H9 (cell line): ENCODE measurements at places on chromosomes 11 and 22. TPM values are rescaled to one million over a fixed set of nuclear protein-coding genes. Genes with fewer than 3 reads are reported as not detected.
A peak's percentile ranks its signal among the peaks of the same experiment; 100 is the strongest.

DNA sequence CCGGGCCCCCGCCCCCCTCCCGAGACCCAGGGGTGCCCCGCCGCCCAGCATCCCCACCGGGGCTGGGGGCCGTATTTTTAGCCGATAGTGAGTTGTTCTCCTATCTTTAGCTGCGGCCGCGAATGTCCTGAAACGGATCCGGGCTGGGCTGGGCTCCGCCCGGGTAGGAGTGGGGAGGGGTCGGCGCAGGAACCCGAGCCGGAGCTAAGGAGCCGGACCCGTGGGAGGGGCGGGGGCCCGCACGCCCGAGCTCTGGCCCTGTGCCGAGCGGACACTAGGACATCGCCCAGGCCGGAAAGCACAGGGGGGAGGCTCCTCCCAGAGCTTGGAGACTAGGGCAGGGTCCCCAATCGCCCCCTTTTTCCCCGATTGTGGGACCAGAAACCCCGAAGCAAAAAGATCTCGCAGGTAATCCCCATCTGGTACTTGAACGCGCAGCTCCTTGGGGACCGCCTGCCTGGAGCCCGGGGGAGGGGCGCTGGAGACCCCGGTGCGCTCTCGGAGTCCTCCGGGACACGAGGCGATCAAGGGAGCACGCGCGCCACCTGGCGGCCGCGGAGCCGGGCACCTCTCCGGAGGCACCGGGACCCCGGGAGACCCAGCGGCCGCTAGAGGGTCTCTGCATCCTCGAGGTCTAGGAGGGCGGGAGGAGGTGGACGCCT is 669 bp downstream of the CDC42EP2 start:
- H3K4me3 ChIP-seq: peak overlapping the region; percentile 77
- peaks cover under 1% of the 10 kb centered on the region for H3K36me3 ChIP-seq
- no peak overlapping the region for H3K27ac ChIP-seq
- DNase-seq: peak; percentile 93
- no peaks in the 10 kb centered on the region; the same call in 1 of the 2 replicates for H3K27me3 ChIP-seq
- H3K4me1 ChIP-seq: peaks cover 5% of the 10 kb centered on the region; the same call in 1 of the 2 replicates

GRCh38 chr22:17119481-17120202 is 1.5 kb downstream of the TMEM121B start:
- H3K27me3 ChIP-seq: no peaks in the 10 kb centered on the region
- H3K4me3 ChIP-seq: peak overlapping the region; percentile 54
- DNase-seq: peak; percentile 84

Gene MS4A4E
- 0.42 TPM in 1 of 2 replicates, not detected in the other for total RNA-seq

GRCh38 chr11:66720223-66720898 is 8.7 kb downstream of the SPTBN2 start:
- peak; percentile 93 for DNase-seq
- H3K4me3 ChIP-seq: no peak overlapping the region
- no peak overlapping the region for H3K27ac ChIP-seq
- H3K36me3 ChIP-seq: peaks cover 66% of the 10 kb centered on the region

DNA sequence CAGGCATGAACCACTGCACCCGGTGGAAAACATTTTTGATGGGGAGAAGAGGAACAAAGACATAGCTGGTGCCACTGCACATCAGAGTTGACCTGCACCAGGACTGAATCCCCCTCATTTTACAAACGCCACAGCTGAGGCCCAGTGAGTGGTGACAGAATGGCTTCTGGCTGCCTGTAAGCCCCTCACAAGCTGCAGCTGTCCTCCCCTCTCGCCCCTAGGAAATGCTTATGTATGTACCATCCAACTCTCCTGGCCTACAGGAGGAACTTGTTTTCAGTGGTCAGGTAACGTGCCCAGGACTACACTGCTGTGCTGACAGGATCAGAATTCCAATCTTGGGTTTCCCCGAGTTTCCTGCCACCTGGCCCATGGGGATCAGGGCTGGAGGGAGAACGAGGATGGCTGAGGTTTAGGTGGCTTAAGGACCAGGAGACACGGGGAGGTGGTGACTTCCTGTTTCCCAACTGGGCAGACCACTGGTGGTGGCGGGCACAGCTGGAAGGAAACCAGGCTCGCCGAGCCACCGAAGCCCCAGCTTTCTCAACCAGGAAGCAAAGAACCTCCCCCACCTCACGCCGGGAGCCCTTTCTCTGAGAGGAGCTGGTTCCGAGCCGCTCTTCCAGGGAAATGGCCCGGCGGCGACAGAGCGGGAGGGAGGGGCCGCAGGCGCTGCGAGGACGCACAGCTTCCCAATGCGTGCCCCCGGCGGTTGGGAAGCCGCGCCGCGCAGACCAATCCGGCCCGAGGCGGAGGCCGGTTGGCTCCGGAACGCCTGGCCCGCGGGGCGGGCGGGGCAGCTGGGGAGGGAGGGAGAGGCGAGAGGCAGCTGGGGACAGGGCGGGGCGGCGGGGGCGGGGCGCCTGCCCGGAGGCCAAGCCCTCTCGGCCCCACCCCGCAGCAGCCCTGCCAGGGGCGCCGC is 1.0 kb upstream of the LRFN4 start:
- no peaks in the 10 kb centered on the region for H3K27me3 ChIP-seq
- peak overlapping the region; percentile 19 for H3K27ac ChIP-seq
- H3K4me1 ChIP-seq: no peaks in the 10 kb centered on the region
- peak overlapping the region; percentile 96 for H3K4me3 ChIP-seq
- DNase-seq: peak; percentile 97

Gene FAM180B
- total RNA-seq: 0.31 and 0.37 TPM in 2 replicates

DNA sequence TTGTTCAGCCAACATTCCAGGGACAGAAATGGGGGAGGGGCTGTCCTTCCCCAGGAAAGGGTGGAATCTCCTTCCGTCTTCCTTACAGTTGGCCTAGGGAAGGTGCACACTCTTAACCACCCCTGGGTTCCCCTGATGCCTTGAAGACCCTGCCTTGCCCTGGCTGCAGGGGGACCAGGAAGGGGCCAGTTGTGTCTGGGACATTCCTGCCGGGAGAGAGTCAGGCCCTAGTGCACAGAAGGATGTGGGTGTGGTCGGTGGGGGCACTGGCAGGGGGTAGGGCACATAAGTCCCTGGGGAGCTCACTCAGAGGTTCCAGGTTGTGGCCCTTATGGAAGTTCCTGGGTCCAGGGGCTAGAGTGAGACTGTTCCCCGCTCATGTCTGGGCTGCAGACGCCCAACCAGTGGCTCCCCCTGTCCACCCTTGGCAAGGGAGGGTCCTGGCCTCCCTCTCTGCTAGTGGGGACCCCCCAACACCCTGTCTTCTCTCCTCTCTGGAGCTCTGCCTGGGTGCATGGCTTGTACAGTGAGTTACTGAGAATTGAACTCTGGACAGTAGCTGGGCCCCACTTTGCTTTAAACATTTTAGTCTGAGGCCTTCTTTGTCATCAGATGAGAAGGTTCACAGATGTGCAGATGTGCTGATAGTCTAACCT is 2.0 kb upstream of the APOBEC3A start:
- H3K27me3 ChIP-seq: no peaks in the 10 kb centered on the region
- H3K4me1 ChIP-seq: no peaks in the 10 kb centered on the region
- no peak overlapping the region for H3K27ac ChIP-seq
- H3K4me3 ChIP-seq: no peak overlapping the region; the same call in 2 of the 3 replicates

- H3K4me1 ChIP-seq: no peaks in the 10 kb centered on the region
- H3K27ac ChIP-seq: no peak overlapping the region
- H3K36me3 ChIP-seq: no peaks in the 10 kb centered on the region
- H3K4me3 ChIP-seq: no peak overlapping the region; the same call in 2 of the 3 replicates
- no peaks in the 10 kb centered on the region; the same call in 1 of the 2 replicates for H3K27me3 ChIP-seq
- DNase-seq: peak; percentile 23
Observed at GRCh38 chr11:73237471-73238290, 19.6 kb downstream of the P2RY2 start.

DNA sequence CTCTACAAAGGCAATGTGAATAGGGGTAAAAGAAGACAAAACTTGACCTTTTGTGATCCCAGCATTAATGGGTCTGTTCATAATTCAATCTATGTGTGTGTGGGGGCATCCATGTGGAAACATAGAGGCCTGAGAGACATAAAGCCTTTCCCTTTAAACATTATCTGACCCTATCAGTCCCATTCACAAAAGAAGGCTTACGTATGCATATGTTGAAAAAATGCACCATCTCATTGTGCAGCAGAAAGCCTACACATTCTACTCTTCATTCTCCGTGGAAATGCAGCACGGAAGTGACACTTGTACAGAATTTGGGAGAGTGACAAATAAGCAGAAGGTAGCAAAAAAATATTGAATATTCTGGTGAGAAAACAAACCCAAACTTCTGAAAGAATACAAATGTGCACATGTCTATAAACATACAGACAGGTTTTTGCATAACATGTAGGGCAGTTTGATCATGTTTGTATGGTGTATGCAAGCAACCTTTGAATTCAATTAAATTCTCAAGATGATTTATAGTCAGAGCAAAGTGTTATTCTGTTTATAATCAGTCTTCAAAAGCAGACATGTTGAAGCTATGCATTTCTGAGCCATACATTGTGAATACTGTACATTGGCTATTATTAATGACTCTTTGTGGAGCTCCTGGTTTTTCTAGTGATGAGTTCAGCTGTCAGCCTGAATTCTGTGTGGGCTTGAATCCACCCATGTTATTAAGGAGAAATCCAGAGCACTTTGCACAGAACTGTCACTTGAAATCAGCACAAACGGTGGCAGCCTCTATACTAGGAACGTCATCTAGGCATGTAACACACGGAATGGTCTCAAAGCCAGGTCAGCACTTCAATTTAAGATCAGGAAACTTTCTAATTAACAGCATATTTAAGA is 236.8 kb downstream of the DCDC1 start:
- H3K27ac ChIP-seq: no peak overlapping the region
- no peaks in the 10 kb centered on the region for H3K4me1 ChIP-seq
- H3K36me3 ChIP-seq: no peaks in the 10 kb centered on the region
- no peak for DNase-seq

- no peaks in the 10 kb centered on the region for H3K36me3 ChIP-seq
- DNase-seq: no peak
- no peak overlapping the region for H3K4me3 ChIP-seq
- H3K27me3 ChIP-seq: no peaks in the 10 kb centered on the region
Observed at GRCh38 chr11:108854346-108854745, 189.5 kb downstream of the DDX10 start.

- H3K27me3 ChIP-seq: no peaks in the 10 kb centered on the region
- no peak overlapping the region for H3K27ac ChIP-seq
- DNase-seq: no peak
- H3K4me3 ChIP-seq: no peak overlapping the region
- no peaks in the 10 kb centered on the region for H3K4me1 ChIP-seq
Observed at GRCh38 chr11:50075856-50076255, 43.2 kb downstream of the OR4C45 start.

GRCh38 chr22:24433828-24434470 is 6.5 kb downstream of the ADORA2A start:
- H3K4me1 ChIP-seq: 0 out of 2 replicates have a peak, but pooled peaks cover 3% of the 10 kb centered on the region
- H3K27ac ChIP-seq: no peak overlapping the region
- DNase-seq: no peak
- H3K4me3 ChIP-seq: no peak overlapping the region
- no peaks in the 10 kb centered on the region for H3K27me3 ChIP-seq
- no peaks in the 10 kb centered on the region for H3K36me3 ChIP-seq

GRCh38 chr11:112886434-112887370 is 74.5 kb upstream of the NCAM1 start:
- no peaks in the 10 kb centered on the region for H3K4me1 ChIP-seq
- no peak overlapping the region for H3K27ac ChIP-seq
- no peak for DNase-seq
- H3K27me3 ChIP-seq: no peaks in the 10 kb centered on the region
- H3K4me3 ChIP-seq: no peak overlapping the region
- H3K36me3 ChIP-seq: no peaks in the 10 kb centered on the region

Gene OR52I2
- total RNA-seq: not detected in 2 replicates

DNA sequence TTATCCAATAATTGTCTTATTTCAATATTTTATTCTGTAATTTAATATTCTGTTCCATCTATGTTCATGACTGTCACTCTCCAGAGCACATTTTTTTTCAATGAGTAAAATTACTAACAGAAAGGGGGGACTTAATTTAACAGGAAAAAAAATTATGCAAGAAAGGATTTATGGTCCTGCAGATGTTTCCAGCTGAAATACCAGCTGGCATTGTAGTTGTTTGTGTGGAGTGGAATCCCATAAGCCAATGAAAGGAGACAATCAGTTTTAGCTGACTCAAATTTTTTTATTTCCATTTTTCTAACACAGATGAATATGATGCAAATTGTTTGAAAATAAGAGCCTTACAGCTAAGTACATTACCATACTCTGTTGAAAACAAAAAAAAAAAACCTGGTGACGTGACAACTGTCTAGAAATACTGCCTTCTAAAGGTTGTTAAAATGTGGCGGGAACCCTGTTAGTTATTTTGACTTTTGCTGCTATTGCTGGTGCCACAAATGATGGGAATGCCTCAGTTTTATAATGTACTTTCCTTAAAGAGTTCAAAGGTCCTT is 389.1 kb downstream of the ETS1 start:
- H3K27ac ChIP-seq: no peak overlapping the region
- no peak for DNase-seq
- H3K27me3 ChIP-seq: no peaks in the 10 kb centered on the region
- no peaks in the 10 kb centered on the region for H3K36me3 ChIP-seq

DNA sequence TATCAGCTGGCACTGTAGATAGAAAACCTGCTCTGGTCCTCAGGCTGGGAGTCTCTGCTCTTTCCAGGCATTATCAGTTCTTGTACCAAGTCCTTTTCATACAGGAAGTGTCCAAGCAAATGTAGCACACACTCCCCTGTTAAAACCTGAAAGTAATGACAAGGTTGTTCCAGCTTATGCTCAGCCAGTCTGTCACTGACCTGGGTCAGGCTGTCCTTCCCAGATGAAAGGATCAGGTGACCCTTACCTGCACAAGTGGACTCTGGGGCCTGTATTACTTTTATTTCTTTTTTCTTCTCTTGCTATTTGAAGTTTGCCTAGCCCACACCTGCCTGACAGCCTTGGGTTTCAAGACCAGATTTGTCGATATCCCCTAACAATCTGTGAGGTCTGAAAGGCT is 156.3 kb upstream of the SESN3 start:
- no peak overlapping the region for H3K4me3 ChIP-seq
- no peak for DNase-seq
- H3K27me3 ChIP-seq: no peaks in the 10 kb centered on the region
- H3K36me3 ChIP-seq: no peaks in the 10 kb centered on the region
- no peak overlapping the region for H3K27ac ChIP-seq

Gene ZNF195
- 108 and 116 TPM in 2 replicates for total RNA-seq
